ENCODE measurements at places on chromosomes 4 and X. TPM values are rescaled to one million over a fixed set of nuclear protein-coding genes. Genes with fewer than 3 reads are reported as not detected.

DNA sequence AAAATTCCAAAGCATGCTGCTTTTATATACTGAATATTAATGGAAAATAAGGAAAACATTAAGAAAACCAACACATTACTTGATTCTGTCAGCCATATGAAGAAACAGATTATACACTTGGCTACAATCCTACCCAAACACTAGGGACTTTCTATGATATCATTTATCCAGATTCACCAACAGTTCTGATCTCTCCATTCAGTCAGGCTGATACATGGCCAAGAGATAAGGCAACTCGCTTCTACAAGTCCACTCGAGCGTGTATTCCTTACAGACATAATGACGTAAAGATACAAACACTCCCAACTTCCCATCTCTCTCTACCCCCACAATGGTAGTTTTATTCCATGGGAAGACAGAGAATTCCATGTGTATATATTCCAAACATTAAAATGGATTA is 44.5 kb downstream of the NEK1 start:
- no peak for ATAC-seq

DNA sequence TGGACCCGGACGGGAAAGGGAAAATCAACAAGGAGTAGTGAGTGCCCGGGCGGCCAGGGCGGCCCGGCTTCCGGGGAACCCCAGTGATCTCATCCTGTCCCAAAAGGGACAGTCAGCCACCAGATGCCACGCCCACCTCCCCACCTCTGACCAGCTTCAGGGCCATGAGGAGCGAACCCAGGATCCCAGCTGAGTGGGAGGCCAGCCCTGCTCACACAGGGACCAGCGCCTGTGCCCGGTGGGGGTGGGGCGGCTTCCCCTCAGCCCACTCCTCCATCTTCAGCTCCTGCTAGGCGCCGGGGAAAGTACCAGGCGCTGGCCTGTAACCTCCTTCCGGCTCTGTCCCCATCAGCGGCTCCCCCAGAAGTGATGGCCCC is 6.2 kb downstream of the MYL5 start:
- ATAC-seq: peak; percentile 30

Gene XPNPEP2
- not detected for total RNA-seq

Gene TMEM255A
- total RNA-seq: 1.8 TPM

GRCh38 chr4:32031026-32031425 is 1310.9 kb downstream of the PCDH7 start:
- no peak for ATAC-seq

- ATAC-seq: peak; percentile 63
Observed at GRCh38 chrX:150365051-150365989, 2.2 kb downstream of the MAMLD1 start.

Gene VCX3B
- total RNA-seq: not detected

- no peak for ATAC-seq
Observed at GRCh38 chr4:72205831-72206230, 174.0 kb downstream of the NPFFR2 start.

GRCh38 chr4:1206299-1207156 is 34.1 kb upstream of the SPON2 start:
- no peak for ATAC-seq

GRCh38 chr4:67522851-67523671 is 22.2 kb downstream of the CENPC start:
- ATAC-seq: no peak

- peak; percentile 86 for ATAC-seq
Observed at GRCh38 chr4:118557298-118557851, 127.8 kb upstream of the METTL14 start.

Gene SLC34A2
- total RNA-seq: 0.57 TPM

- ATAC-seq: no peak
Observed at GRCh38 chr4:96154676-96155075, 314.8 kb downstream of the PDHA2 start.

DNA sequence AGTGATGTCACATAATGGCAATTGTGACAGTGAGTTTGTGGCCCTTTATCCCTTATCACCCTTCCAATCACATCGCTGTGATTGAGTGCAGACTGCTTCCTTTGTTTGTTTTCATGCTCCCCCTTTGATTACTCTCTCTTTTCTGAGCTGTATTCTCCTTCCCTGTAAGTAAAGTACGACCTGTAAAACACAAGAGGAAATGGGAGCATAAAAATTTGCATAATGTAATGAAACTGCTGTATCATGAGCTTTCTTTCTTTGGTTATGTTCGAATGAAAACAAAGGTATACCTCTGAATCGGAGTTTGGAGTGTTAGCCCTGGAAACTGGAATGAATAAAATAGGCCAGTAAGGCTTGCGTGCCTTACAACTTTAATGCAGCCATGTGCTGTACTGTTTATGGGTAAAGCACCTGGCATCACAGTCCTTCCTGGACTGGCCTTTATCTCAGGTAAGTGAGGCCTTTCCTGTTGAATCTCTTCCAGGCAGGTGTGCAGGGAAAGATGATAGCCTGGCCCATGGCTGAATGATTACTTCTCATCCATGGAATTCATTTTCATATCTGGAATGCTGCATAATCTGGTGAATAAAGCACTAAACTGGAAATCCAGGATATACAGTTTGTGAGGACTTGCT is 26.6 kb upstream of the HS3ST1 start:
- no peak for ATAC-seq

DNA sequence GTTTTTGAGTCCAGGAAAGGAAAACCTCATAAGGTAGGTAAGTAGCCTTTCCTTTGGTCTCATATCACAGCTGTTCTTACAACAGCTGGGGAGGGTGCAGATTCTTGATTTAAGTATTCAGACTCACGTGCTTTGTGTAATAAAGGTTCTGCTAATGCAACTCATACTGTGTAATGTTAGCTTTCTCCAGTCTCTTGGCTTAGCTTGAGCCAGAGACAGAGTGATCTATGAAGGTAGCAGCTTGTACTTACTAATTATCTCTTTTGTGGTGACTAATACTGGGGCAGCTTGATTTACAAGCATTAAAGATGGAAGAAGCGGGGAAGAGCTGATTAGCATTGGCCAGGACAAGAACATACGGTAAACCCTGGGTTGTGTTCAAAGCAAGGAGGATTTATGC is 80.3 kb downstream of the LNX1 start:
- ATAC-seq: peak; percentile 33

Gene NUP54
- 42.1 TPM for total RNA-seq

Gene DAPP1
- 4.9 TPM for total RNA-seq

GRCh38 chr4:18111081-18111480 is 89.5 kb upstream of the LCORL start:
- no peak for ATAC-seq

Gene XAGE2
- total RNA-seq: not detected

DNA sequence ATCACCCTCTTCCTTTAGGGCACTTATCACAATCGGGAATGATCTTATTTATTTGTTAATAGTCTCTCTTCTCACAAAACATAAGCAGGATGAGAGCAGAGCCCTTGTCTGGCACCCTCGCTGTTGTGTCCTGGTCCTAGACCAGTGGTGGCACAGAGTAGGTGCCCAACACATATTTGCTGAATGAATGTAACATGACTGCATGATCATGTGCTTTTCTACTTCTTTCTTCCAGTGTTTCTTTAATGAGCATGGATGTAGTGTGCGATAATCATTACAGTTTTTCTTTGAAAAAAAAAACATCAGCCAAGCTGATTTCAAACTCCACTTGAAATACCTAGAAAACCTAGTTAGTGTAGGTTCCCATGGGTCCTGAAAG is 164.1 kb downstream of the CHIC2 start:
- no peak for ATAC-seq

DNA sequence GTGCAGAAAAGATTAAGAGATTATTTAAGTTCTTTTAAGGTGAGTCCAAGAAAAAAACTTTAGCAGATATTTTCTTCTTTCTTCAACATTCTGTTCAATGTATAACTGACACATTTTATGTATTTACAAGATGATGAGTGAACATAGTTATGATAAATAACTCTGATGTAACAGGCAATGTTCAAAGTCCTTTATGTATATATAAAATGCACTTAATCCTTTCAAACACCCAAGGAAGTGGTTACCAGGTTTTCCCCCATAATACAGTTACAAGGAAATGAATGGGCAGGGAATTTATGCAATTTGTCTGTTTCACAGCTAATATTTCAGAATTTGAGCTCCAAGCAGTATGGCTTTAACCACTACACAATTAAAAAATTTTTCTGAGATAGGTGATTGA is 8.2 kb downstream of the CXCL3 start:
- ATAC-seq: no peak

Gene STK32B
- 1.8 TPM for total RNA-seq

- ATAC-seq: peak; percentile 40
Observed at GRCh38 chr4:147220833-147221232, 260.1 kb upstream of the EDNRA start.

Gene WAS
- total RNA-seq: 1.2 TPM

Gene NKX6-1
- 29.1 TPM for total RNA-seq

GRCh38 chr4:5054532-5054931 is 3.3 kb downstream of the STK32B start:
- ATAC-seq: no peak

- ATAC-seq: no peak
Observed at GRCh38 chrX:81259714-81260395, 58.0 kb downstream of the SH3BGRL start.

Gene HPGD
- total RNA-seq: 0.31 TPM

Gene SLC39A8
- total RNA-seq: 13.6 TPM

DNA sequence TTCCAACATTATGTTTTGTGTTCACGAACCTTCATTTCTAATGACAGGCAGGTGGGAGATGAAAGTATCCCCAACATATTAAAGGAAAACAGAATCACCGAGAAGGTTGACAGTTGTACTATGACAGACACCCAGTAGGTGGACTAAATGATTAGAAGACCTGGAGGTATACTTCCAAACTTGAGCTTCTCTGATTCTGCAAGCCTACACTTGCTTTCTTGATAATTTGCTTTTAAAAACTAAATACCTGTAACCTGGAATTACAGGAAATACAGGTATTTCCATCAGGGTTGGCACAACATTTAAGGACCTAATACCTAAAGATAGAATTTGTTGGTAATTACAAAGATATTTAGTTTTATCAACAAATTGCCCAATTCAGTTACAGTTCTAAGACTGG is 43.4 kb downstream of the C4orf51 start:
- no peak for ATAC-seq

DNA sequence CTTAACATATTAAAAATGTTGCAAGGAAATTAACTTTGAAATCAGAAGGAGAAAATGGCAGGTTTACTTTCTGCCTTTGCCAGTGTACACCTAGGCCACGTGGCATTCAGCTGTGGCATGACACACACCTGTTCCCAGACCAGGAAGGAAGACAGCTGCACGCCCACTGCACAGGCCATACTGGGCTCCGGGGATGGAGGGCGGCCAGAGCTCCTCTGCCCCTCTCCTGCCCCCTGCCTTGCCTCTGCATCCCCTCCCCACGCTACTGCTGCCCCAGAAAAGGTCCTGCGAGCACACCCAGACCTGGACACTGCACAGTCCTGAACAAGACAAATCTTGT is 68.4 kb downstream of the GATB start:
- no peak for ATAC-seq

DNA sequence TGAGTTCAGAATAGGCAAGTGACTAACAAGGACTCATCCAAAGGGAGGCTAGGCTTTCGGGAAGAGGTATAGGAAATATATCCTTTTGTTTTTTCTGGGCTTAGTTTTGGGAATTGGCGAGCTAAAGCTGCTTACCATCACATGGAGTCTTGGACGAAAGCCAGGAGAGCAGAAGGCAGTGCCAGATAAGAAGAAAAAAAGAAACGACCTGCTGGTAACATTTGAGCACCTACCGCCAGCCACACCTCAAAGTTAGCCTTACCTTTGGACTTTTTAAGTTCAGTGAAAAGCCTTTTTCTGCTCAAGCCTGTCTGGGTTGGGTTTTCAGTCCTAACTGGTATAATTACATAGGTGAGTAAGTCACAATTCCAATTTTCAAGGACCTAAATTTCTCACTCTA is 85.1 kb upstream of the LCORL start:
- ATAC-seq: no peak

GRCh38 chr4:132001542-132001941 is 1147.6 kb upstream of the PCDH10 start:
- peak; percentile 22 for ATAC-seq

DNA sequence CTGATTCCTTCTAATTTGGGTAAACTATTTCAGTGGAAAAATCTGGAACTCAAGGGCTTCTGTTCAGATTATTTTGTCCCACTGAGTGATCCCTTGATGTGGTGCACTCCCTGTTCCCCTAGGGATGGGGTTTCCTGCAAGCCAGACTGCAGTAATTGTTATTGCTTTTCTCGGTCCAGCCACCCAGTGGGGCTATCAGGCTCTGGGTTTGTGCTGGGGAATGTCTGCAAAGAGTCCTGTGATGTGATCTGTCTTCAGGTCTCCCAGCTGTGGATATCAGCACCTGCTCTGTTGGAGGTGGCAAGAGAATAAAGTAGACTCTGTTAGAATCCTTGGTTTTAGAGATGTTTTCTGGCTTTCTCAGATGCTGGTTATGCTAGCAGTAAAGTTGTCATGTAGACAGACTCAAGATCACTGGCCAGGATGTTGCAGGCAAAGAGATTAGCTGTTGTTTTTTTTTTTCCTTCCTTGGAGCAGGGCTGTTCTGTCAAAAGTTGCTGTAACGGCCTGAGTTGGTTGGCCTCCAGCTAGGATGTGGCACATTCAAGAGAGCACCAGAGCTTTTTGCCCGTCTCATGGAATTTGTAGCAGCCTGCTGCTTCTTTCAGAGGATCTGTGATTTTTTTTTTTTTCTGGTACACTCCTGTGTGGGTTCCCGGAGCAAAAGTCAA is 1314.0 kb downstream of the PCDH19 start:
- no peak for ATAC-seq

- no peak for ATAC-seq
Observed at GRCh38 chr4:163649557-163650091, 155.1 kb downstream of the TMA16 start.

DNA sequence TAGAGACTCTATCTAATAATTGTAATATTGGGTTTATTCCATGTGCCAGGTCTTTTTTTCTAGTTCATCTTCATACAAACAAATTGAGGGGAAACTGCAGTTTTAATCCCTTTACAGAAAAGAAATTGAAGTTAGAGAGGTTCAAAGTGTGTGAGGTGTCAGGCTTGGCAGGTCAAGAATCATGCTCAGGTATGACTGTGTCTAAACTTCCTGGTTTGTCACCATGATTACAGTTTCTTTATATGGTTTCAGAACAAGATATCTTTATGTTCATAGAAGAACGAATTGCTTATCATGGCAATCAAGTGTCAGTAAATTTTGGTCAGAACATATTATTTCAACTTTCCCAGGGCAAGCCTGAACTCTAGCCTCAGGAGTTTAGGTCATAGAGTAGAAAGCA is 460.4 kb downstream of the RAPGEF2 start:
- no peak for ATAC-seq

DNA sequence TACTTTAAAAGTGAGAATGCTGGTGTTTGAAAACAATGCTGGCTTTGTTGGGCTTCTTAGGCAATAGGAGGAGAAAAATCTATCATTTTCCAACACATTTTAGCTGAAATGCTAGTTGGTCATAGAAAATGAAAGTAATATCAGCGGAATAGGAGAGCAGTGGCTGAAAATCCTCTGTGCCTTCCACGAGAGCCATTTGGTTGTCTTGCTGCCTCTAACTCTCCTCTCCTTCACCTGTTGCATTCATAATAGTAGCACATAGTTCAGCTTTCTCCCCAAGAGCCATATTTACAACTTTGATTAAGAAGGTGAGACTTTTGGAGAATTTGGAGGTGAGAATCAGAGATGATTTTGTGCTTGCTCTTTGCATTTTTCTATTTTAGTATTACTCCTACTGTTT is 849.4 kb upstream of the FTHL17 start:
- no peak for ATAC-seq

- no peak for ATAC-seq
Observed at GRCh38 chr4:3473181-3473950, 10.3 kb downstream of the DOK7 start.

Data from motor neuron (in vitro differentiated cells).